ENCODE measurements at places on chromosomes 3 and 15.

GRCh38 chr3:132283440-132283839, 33.8 kb upstream of the ACP3 start:
- no peak for DNase-seq
- no peak overlapping the region for H3K4me3 ChIP-seq
- H3K4me1 ChIP-seq, result no peaks in the 10 kb centered on the region
- H3K27me3 ChIP-seq, result peaks cover 18% of the 10 kb centered on the region
- no peaks in the 10 kb centered on the region for H3K36me3 ChIP-seq
- H3K27ac ChIP-seq, result no peak overlapping the region

DNA sequence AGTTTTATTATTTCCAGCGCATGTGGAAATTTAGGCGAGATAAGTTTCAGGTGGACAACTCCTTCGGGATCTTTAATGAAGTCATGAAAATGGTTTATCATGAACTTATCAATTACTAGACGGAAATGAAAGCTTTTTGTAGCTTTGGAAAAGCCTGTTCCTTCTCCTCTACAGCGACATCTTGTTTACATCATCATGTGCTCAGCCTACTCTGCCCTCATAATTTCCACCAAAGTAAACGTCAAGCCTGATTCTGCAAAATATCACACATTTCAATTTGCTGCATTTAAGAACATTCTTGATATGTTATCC, 64.3 kb upstream of the CGNL1 start:
- H3K36me3 ChIP-seq, result no peaks in the 10 kb centered on the region
- DNase-seq, result no peak
- no peak overlapping the region for H3K4me3 ChIP-seq
- H3K27me3 ChIP-seq, result no peaks in the 10 kb centered on the region
- no peak overlapping the region for H3K27ac ChIP-seq
- no peaks in the 10 kb centered on the region for H3K4me1 ChIP-seq

- no peaks in the 10 kb centered on the region for H3K27me3 ChIP-seq
- peak overlapping the region; percentile 72 for H3K27ac ChIP-seq
- H3K4me3 ChIP-seq, result no peak overlapping the region
- H3K36me3 ChIP-seq, result peaks cover 65% of the 10 kb centered on the region
Observed at GRCh38 chr15:89315375-89315929, 19.2 kb downstream of the POLG start.

DNA sequence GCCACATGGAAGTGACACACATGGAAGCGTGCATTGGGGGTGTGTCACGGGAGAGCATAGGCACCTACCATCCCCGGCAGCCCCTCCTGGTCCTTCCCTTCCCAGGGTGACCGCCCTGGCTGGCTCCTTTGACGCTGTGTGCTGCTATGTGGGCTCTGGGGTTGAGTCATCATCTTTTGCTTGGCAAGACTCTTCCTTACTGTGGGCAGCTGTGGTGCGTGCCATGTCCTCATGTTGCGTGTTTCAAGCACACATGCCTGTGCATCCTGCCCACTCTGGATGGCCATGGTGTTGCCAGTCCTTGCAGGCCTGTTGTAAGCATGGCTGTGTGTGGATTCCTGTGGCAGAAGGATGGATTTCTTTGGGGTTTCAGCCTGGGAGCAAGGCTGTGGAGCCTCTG, 14.0 kb downstream of the PLXNA1 start:
- H3K4me3 ChIP-seq, result no peak overlapping the region
- no peak for DNase-seq
- no peaks in the 10 kb centered on the region for H3K4me1 ChIP-seq
- H3K27ac ChIP-seq, result no peak overlapping the region
- H3K27me3 ChIP-seq, result no peaks in the 10 kb centered on the region
- H3K36me3 ChIP-seq, result peaks cover 3% of the 10 kb centered on the region

GRCh38 chr15:35519541-35520149, 26.3 kb downstream of the DPH6 start:
- no peak overlapping the region for H3K27ac ChIP-seq
- peaks cover 6% of the 10 kb centered on the region for H3K4me1 ChIP-seq
- H3K36me3 ChIP-seq, result no peaks in the 10 kb centered on the region

DNA sequence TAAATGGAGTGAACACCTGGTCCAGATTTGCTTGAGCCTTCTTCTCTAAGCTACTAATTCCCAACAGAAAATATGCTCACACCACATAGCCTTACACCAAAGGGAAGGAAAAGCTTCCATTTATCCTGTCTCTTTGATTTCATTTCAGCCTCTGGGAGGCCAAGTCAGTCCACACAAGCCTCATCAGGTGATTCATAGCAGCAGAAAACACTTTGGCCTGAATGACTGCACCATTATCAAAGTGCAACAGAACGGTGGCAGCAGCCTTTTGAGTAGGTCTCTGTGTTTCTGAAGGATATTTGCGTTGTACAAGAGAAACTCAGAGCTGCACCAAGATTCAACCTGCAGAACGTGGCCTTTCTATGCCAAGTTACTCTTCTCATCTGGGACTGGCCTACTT, 46.6 kb upstream of the SNRK start:
- H3K27ac ChIP-seq, result no peak overlapping the region
- no peaks in the 10 kb centered on the region for H3K27me3 ChIP-seq
- H3K4me1 ChIP-seq, result peaks cover 35% of the 10 kb centered on the region
- DNase-seq, result no peak
- H3K36me3 ChIP-seq, result no peaks in the 10 kb centered on the region

DNA sequence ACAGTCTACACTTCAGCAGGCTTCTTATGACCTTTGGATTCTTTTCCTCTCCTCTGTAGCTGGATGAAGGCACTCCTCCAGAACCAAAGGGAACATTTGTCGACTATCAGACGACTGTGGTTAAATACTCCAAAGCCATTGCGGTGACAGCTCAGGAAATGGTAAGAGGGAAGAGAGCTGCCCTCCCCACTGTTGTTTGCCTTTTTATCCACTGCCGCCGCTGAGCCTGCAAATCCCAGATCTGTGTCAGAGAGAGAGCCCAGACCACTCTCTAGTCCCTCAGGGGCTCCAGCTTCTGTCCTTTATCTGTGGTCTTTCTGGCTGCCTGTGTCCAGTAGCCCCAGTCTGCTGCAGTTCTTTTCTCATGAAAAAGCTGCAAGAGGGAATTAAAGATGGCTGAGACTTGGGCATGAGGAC, 261.5 kb upstream of the TPM1 start:
- no peaks in the 10 kb centered on the region for H3K4me1 ChIP-seq
- no peak for DNase-seq
- H3K4me3 ChIP-seq, result no peak overlapping the region

All from activated naive CD4-positive, alpha-beta T cell treated with anti-CD3 and anti-CD28 coated beads for 36 hours (primary cell).